Jurkat, Clone E6-1 (cell line): ENCODE measurements at places on chromosomes 16 and 17.

GRCh38 chr16:9170470-9170869 is 79.0 kb downstream of the HAPSTR1 start:
- no peak for DNase-seq

GRCh38 chr16:31071861-31072260 is 2.2 kb downstream of the ZNF668 start:
- DNase-seq, result no peak

GRCh38 chr16:3152027-3152276 is 17.1 kb downstream of the ZNF213 start:
- DNase-seq, result no peak

DNA sequence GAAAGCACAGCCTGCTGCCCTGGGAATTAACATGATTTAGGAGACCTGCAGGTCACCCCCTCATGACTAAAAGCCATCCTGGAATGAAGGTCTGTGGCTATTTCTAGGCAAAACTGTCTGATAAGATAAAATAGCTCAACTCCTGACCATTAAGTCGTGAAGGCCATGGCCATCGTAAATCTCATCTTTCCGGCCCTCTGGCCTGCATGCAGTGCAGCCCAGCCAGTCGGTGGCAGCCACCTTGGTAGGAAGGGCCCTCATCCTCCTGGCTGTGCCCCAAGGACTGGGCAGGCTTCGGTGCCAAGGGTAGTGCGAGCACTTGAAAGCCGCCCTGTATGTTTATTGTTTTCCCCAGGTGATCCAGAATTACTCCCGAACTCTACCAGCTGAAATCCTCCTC is 18.2 kb upstream of the MEOX1 start:
- DNase-seq, result no peak

GRCh38 chr16:10013364-10013763 is 168.9 kb downstream of the GRIN2A start:
- DNase-seq, result no peak

DNA sequence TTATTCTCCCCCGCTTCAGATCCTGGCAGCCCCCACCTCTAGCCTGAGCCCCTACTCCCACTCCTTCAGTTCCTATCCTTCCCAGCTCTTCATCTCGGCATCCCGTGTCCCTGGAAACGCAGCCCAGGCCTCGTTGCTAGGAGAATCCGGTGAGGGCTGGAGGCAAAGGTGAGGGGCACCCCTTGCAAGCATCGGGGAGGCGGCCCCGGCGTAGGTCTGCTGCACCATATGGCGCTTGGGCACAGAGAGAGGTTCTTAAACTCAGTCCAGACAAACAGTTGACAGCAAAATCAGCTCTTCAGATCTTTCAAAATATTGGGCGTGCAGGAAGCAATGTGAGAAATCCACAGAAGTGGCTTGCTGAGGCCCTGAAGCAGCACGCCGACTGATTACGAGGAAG is 15.0 kb downstream of the SLC38A8 start:
- no peak for DNase-seq
